ENCODE measurements at places on chromosomes 5 and 9.

DNA sequence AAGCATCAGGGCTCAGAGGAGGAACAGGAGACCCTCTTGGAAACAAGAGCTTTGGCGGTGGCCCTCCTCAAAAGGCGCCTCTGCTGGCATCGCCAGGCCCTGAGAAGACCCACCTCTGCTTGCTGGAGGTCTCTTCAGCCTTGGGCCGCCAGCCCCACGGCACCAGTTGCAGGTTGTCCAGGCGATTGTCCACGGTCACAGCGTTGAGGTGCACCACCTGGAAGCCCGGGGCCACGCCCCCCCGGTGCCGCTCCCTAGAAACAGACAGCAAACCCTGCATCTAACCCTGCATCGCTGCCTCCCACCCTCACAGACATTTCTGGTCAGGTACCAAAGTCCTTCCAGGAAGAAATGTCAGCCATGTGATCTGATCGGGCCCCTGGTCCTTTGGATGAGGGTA, 3.5 kb downstream of the ZMYND19 start:
- no peak for DNase-seq

- no peak for DNase-seq
Measured at GRCh38 chr5:1536322-1536845, 12.6 kb upstream of the LPCAT1 start.

- DNase-seq = no peak
Measured at GRCh38 chr9:76893395-76893932, 12.4 kb downstream of the PRUNE2 start.

DNA sequence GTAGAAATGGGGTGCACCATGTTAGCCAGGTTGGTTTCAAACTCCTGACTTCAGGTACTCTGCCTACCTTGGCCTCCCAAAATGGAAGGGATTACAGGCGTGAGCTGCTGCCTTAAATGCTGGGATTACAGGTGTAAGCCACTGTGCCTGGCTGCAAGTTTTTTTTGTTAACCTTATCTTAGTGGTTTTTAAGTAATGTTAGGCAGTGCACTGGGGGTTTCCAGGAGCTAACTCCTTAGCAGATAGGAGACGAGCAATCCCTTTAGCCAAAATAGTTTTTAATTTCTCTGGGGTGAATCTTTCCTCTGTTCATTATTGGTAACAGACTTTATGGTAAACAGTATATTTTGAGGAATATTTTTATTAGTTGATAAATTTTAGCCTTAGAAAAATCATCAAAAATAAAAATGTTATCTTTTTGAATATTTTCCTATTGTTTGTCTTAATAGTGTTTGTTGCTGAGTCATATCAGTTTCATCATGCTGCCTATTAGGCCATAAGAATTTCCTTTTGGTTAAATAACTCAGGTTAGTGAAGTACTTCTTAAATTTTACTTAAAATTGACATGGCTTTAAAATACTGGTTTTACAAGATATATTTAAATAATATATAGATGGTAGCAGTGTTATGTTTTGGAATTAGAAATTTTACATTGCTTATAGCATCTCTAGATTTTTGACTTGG, 37.9 kb downstream of the LMNB1 start:
- DNase-seq = no peak

GRCh38 chr5:38858839-38859238, 13.0 kb downstream of the OSMR start:
- DNase-seq = no peak

DNA sequence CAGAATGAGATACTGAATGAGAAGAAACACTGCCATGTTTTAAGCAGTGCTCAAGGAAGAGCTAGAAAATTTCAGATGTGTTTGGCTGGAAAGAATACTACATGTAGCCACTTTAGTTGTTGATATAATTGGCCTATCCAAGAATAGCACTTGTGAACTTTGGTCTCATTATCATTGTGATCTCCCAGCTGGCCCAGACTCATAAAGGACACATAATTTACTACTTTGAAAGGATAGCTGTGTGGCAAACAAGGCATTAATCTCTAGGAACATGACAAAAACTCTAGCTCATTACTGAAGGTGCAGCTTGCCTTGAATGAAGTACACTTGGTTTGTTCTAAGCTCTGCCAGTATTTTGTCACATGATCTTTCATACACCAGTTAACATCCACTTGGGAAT, 356.3 kb downstream of the CSNK1G3 start:
- no peak for DNase-seq

DNA sequence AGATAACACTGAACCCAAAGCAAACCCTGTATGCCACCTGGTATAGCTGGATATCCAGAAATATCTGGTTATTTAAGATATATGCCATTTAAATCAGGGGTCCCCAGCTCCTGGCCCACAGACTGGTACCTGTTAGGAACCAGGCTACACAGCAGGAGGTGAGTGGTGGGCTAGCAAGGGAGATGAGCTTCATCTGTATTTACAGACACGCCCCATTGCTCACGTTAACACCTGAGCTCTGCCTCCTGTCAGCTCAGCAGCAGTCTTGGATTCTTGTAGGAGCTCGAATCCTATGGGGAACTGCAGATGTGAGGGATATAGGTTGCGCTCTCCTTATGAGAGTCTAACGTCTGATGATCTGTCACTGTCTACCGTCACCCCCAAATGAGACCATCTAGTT, 646.6 kb downstream of the TLE4 start:
- DNase-seq = no peak

- DNase-seq = no peak
Measured at GRCh38 chr5:63803165-63803564, 159.1 kb downstream of the HTR1A start.

DNA sequence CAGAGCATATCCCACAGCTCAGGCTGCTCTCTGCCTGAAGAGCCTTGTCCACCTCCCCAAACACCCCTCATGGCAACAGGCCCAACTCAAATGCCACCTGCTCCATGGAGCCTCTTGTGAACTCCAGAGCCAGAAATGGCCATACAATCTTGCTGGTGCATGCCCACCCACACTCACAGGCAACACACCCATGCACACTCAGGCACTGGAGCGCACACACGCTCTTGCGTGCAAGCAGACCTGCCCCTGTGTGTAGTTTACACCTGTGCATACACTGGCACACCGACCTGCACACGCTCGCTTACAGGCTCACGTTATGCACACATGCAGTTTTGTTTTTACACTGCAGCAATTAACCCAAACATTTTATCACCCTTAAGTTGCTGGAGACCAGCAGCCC, 40.0 kb downstream of the HRH2 start:
- DNase-seq = no peak

GRCh38 chr9:4986296-4986695, 1.2 kb downstream of the JAK2 start:
- DNase-seq = no peak

- DNase-seq = no peak
Measured at GRCh38 chr9:133221177-133221809, 12.2 kb upstream of the OBP2B start.

- DNase-seq = no peak
Measured at GRCh38 chr9:96050861-96051155, 175.3 kb downstream of the ERCC6L2 start.

GRCh38 chr5:175457466-175457865, 13.5 kb upstream of the DRD1 start:
- DNase-seq = no peak

DNA sequence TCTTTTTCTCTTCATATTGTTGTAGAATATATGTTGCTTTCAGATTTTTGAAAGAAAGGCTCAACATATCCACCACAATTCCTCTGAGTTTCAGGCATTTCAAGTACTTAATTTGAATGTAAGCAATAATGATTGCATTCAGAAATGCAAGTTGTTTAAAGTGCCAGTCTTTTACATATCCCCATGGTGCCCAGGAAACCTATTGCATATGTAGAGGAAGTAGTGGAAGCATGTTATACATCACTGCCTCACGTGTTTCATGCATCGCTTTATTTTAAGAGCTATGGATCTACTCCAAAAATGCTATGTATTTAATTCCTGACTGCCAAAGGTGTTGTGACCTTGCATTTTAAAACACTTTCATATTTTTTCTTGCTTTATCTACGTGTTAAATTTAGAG, 28.1 kb downstream of the CPEB4 start:
- DNase-seq = peak; percentile 44

DNA sequence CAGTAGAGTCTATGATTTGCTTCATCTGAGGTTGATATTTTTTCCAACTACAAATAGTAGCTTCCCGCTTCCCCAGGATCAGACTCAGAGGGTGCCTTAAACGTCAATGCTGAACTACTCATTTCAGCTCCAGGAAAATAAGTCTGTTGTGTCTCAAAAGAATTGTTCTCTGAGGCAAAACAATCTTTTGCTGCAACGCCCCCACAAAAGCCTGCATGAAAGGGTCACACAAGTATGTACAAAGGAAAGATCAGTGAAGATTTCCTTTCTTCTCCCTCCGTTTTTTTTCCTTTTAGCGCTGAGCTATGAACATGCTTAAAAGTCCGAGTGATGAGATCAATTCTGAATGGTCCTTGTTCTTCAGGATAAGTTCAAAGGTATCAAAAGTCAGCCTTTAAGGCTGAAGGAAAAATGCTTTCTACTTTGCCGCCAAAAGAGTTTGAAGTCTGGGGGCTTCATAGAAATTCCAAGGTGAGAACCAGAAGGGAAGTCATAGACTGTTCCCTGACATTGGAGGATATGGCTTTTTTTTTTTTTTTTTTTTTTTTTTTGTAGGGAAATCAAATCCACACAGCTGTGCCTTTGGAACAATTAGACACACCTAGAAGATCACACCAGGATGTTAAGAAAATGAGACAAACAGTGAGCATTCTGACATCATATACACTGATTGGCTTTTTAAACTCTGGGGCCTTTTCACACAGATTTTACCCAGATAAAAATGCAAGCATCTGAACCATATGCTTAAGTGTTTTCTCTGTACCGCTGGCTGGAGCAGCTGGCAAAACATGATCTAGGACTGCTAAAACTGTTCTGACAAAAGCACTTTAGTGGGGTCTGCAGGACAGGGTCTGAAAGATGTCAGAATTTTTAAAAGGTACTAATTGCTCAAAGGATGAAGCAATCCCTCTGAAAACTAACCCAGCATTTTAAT, 329.3 kb downstream of the ENC1 start:
- DNase-seq = no peak

DNA sequence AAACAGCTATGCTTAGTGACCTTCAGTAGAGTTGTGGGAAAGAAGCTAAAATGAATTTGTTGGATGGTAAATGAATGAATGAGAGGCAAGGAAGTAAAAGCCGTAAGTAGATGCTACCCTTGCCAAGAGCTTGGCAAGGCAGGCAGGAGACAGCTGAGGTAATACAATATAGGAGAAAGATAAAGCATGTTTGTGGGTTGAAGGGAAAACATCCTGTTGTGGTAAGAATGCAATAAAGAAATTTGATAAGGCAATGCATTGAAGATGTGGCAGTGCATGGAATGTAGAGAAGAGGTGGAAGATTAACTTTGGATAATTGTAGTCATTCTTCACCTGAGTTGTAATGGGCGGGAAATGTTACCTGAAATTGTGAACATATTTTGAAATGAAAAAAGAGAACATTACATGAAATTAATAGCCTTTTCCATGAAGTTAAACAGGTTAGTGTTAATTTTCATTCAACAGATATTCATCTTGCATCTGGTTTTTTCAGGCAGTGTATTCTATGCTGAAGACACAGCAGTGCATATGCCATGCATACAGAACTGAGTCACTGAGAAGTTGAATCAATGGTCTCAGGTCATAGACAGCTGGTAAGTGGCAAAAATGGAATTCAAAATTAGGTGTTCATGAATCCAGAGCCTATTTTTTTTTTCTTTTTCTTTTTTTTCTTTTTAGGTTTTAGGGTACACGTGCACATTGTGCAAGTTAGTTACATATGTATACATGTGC, 43.4 kb upstream of the SPINK5 start:
- no peak for DNase-seq

DNA sequence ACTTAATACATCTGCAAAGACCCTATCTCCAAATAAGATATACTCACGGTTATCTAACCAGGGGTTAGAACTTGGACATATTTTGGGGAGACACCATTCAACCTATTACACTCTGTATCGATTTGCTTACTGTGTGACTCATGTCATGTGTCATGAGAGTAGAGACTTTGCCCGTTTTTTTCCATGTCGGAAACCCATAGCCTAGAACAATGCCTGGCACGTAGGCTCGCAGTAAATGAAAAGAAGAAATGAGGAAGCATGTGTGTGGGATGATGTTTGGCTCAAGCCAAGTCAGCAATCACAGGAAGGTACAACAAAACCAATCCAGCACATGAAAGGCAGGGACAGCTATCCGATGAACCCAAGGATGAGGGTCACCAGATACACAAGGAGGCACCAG, 94.6 kb upstream of the DNAH5 start:
- no peak for DNase-seq

DNA sequence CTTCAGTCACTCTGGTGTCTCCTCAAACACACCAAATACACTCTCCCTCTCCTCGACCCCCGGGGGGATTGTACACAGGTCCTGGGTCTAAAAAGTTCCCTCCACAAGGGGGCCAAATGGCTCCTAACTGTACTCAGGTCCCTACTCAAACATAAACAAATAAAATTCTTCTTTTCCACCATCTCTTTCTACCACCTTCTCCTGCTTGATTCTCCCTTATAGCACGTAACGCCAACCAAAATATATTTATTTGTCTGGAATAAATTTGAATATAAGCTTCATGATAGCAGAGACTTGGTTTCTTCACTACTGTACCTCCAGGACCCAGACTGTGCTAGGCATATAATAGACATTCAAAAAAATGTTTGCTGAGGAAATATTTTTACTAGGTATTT, 21.4 kb downstream of the ZNF608 start:
- no peak for DNase-seq

DNA sequence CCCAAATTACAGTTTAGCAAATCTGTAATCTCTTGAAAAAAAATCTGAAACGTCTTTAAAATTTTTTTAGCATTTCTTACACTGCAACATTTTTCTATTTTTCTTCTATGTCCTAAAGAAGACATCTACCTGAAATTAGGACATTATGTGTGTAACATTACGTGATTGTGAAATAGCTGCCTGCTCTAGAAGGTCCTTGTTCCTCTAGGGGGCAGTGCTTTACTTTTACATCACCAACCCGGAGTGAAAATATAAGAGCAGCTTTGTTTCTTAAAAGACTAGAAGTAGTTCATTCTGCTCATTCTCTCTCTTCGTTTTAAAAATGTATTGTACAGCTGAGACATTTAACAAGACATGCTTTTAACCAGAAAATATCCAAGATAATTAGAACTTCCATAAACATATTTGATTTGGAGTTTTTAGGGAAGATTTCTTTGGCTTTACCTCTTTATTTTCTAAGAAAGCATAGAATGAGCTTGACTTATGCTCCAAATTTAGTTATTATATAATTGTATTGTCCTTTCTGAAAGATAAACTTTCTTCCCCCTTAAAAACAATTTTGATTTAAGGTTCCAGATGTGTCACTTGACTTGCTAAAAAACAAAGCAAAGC, 48.1 kb upstream of the RIOK2 start:
- DNase-seq = peak; percentile 12

GRCh38 chr5:76590027-76590426, 33.2 kb downstream of the F2RL2 start:
- no peak for DNase-seq

DNA sequence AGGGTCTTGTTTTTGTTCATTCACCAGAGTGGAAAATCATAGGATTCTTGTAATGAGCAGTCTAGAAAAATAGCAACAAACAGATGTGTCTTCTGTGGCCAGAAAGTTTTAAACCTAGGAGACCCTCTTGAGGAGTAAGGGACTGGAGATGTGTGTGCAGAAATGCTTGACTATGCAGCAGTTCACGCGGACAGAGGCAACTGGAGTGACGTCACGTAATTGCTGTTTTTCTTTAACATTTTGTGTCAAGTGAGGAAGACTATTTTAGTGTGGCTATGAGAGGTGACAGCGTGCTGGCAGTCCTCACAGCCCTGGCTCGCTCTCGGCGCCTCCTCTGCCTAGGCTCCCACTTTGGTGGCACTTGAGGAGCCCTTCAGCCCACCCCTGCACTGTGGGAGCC, 163.1 kb upstream of the PTCH1 start:
- DNase-seq = no peak

- no peak for DNase-seq
Measured at GRCh38 chr5:5195128-5195918, 55.2 kb downstream of the ADAMTS16 start.
